ENCODE measurements at places on chromosomes 16 and 17.
A peak's percentile ranks its signal among the peaks of the same experiment; 100 is the strongest.

DNA sequence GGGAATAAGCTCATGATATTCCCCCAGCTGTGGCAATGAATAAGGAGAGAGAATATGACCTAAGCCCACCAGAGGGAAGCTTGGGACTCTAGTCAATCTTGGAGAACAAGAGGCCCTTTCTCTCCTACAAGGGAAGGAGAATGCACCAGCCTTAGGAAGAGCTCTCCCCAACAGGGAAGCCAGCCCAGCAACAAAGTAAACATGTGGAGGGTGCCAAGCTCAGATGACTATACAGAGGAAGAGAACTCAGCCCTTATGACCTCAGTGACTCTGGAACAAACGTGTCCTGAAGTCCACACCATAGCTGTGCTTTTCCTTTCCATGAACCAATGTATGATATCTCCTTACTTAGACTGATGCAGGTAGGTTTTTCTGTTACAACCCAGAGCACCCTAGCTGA lies 219.7 kb downstream of the GSG1L start:
- peaks cover 4% of the 10 kb centered on the region for H3K27me3 ChIP-seq
- no peaks in the 10 kb centered on the region for H3K4me1 ChIP-seq
- no peak overlapping the region for H3K27ac ChIP-seq

- no peak overlapping the region for H3K27ac ChIP-seq
- H3K4me3 ChIP-seq: no peak overlapping the region
- DNase-seq: no peak
Observed at GRCh38 chr16:52718046-52718445, 171.1 kb upstream of the TOX3 start.

DNA sequence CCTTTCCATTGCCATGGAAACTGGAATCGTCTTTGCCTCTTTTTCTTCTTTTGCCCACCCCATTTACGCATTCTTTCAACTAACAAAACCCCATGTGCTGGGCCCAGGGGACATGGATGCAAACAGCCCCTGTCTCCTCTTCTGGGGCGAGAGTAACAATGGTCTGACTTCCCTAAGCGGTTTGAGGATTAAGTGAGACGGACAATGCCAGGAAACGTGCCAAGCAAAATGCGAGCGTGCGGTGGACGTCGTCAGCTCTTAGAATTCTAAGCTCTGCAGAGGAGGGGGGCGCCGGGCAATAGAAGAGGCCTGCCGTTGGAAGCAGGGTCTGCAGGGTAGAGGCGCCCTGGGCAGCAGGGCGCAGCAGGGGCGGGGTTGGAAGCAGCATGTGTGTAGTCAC lies 42.4 kb upstream of the JPH3 start:
- H3K27me3 ChIP-seq: peaks cover 9% of the 10 kb centered on the region
- no peak overlapping the region for H3K27ac ChIP-seq
- H3K4me1 ChIP-seq: no peaks in the 10 kb centered on the region
- no peak overlapping the region for H3K4me3 ChIP-seq
- peaks cover 4% of the 10 kb centered on the region for H3K36me3 ChIP-seq

DNA sequence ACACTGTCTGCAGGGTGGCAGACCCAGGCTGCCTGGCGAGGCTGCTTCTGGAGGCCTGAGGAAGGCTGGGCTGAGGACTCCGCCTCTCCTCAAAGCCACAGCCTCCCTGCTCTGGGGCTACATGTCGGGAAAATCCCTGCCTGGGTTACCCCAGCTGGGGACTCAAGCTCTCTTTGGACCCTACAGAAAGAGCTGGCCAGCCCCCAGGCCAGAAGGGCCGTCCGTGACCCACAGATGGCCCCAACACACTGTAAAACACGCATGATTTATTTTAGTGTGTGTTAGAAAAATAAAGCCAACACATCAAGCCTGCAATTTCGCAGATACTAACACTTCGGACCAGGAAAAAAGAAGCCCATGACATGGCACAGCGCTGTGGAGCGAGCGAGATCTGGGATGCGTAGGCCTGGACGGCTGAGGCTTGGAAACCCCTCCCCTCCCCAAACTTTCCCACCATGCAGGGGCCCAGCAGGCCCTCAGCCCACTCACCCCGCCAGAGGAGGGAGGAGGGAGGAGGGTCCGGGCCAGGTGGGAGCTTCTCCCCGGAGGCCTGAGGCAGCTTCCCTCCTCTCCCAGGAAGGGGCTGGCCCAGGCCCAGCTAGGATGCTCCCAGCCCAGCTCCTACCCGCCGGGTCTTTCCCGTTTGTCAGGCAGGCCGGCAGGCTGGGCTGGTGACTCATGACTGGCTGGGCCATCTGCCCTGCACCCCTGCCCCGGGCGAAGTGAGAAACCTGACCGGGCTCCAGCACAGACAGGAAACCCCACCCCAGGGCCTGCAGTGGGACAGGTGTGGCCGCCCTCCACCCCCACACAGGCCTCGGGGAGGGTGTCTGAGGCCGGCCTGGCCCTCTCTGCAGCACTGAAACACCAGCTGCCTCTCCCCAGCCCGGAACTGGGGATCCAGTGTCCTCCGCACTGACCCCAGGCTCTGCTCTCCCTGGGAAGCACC lies 34.1 kb upstream of the SLC38A10 start:
- H3K27ac ChIP-seq: no peak overlapping the region
- no peak overlapping the region for H3K4me3 ChIP-seq
- H3K36me3 ChIP-seq: no peaks in the 10 kb centered on the region
- H3K27me3 ChIP-seq: peaks cover 7% of the 10 kb centered on the region

- no peak overlapping the region for H3K4me3 ChIP-seq
- H3K36me3 ChIP-seq: peaks cover 48% of the 10 kb centered on the region
- H3K27me3 ChIP-seq: no peaks in the 10 kb centered on the region
- DNase-seq: peak; percentile 73
- no peak overlapping the region for H3K27ac ChIP-seq
- peaks cover 2% of the 10 kb centered on the region for H3K4me1 ChIP-seq
Observed at GRCh38 chr16:84062734-84063640, 20.4 kb upstream of the SLC38A8 start.

- no peak overlapping the region for H3K27ac ChIP-seq
- H3K4me1 ChIP-seq: peaks cover 35% of the 10 kb centered on the region
- H3K36me3 ChIP-seq: no peaks in the 10 kb centered on the region
- DNase-seq: peak; percentile 66
Observed at GRCh38 chr16:17476414-17477259, 5.9 kb upstream of the XYLT1 start.

- H3K4me3 ChIP-seq: no peak overlapping the region
- peaks cover 15% of the 10 kb centered on the region for H3K27me3 ChIP-seq
- peaks cover 84% of the 10 kb centered on the region for H3K4me1 ChIP-seq
- no peaks in the 10 kb centered on the region for H3K36me3 ChIP-seq
- peak overlapping the region; percentile 87 for H3K27ac ChIP-seq
Observed at GRCh38 chr17:4505187-4505586, 6.5 kb downstream of the SPNS2 start.

DNA sequence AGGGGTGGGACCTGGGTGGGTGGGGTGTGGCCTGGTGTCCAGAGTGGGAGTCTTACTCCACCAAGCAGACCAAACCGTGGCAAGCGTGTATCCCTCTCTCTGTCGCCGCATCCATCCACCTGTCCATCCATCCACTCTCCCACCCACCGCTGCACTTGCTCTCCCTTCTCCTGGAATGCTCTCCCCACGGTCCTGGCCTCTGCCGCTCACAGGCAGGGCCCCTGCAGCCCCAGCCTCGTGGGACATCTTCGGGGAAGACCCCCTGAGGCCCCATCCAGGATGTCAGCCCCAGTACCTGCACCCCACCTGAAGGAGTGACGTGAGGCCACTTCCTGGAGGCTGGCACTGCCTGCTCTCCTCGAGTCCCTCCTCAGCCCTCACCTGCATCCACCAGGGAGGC lies 189.5 kb upstream of the GSE1 start:
- H3K27ac ChIP-seq: no peak overlapping the region
- no peak for DNase-seq
- H3K4me3 ChIP-seq: no peak overlapping the region
- no peaks in the 10 kb centered on the region for H3K36me3 ChIP-seq
- peaks cover 3% of the 10 kb centered on the region for H3K4me1 ChIP-seq

DNA sequence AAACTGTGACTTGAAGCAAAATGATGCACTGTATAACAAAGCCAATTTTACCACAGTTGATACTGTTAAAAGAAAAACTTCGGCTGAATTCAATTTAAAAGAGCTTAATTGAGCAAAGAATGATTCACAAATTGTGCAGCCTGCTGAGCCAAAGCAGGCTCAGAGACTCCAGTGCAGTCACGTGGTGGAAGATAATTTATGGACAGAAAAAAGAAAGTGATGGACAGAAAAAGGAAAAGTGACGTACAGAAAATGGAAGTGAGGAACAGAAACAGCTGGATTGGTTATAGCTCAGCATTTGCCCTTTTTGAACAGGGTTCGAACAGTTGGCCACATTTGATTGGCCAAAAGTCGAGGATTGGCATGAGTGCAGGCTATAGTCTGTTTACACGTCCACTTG lies 25.7 kb downstream of the ZSWIM7 start:
- H3K4me3 ChIP-seq: no peak overlapping the region
- H3K27me3 ChIP-seq: no peaks in the 10 kb centered on the region
- peaks cover 11% of the 10 kb centered on the region for H3K4me1 ChIP-seq
